ENCODE measurements at places on chromosomes 5 and 9.

- DNase-seq: no peak
Observed at GRCh38 chr9:137809040-137809576, 68.5 kb upstream of the CACNA1B start.

- DNase-seq: no peak
Observed at GRCh38 chr5:109907731-109908130, 218.0 kb downstream of the MAN2A1 start.

GRCh38 chr5:178423431-178423830 lies 166.8 kb downstream of the COL23A1 start:
- DNase-seq: no peak

- peak; percentile 3 for DNase-seq
Observed at GRCh38 chr5:54944364-54944763, 41.0 kb downstream of the ESM1 start.

DNA sequence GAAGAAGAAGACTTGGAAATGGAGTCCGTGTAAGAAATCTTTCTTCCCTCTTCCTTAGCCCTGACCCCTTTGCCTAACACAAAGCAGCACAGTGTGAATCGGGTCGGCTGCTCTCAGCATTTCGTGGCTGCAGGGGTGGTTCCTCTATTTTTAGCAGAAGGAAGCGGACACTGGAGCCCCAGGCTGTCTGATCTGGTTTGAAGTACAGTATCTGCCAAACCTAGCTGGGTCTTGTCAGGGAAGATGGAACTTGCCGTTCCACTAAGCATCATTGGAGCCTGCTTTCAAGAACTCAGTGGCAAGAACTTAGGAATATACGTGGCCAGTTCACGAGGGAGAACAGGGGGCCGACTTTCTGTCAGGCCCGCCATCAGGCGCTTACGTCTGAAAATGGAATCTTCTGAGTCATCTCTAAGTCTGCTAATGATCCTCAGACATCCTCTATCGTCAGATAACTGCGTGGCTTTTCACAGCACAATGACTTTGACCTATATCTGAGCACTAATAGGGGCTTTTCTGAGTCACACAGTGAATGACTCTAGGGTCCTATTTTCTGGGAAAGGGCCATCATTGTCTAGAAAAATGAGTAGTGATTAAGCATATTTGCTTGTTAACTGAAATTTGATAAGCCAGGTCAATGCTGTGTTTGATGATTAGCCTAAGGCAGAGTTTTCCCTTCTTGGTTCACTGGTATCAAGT lies 43.3 kb upstream of the NCS1 start:
- DNase-seq: peak; percentile 37

GRCh38 chr9:5620494-5620893 lies 8.4 kb upstream of the RIC1 start:
- DNase-seq: no peak

GRCh38 chr9:13377171-13377925 lies 97.9 kb upstream of the MPDZ start:
- DNase-seq: no peak

- DNase-seq: no peak
Observed at GRCh38 chr5:30846171-30846570, 347.3 kb upstream of the CDH6 start.

- DNase-seq: no peak
Observed at GRCh38 chr5:161803-162110, 29.5 kb upstream of the LRRC14B start.

DNA sequence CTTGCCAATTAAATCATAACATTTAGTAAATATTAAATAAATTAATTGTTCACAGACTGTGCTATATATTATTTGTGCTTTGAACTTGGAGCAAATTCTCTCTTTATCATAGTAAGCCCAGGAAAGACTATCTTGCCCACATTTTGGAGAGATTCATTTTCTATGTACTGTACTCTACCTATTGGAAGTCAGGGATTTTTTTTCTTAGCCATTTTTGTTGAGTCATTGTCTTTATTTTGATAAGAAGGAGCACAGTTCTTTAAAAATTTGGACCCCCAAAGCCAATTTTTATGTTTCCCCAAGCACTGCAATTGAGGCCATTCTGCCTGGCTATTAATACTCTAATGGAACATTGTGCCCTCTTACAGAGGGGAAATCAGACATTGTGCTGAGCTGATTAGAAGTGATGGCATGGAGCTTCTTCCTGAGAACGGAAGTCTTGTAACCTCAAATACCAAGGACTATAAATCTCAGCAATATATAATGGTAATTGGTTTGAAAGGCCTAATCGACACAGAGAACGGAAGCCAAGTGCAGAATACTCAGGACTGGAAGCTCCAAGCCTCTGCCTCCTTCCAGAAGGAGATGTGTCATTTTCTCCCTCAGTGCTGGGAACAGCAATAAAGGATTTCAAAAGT lies 188.8 kb upstream of the PAPPA start:
- DNase-seq: no peak
